ENCODE measurements at places on chromosomes 4 and X. TPM values are rescaled to one million over a fixed set of nuclear protein-coding genes. Genes with fewer than 3 reads are reported as not detected.

CCNQ gene
- 17.0 TPM for total RNA-seq

CFI gene
- total RNA-seq, result 54.8 TPM

MTMR8 gene
- 1.9 TPM for total RNA-seq

HSD17B11 gene
- 140 TPM for total RNA-seq

CFP gene
- 24.8 TPM for total RNA-seq

SCLT1 gene
- total RNA-seq, result 19.3 TPM

CNGA1 gene
- total RNA-seq, result 0.53 TPM

SNCA gene
- 7.8 TPM for total RNA-seq

PDZD4 gene
- total RNA-seq, result 8.5 TPM

TEX11 gene
- total RNA-seq, result not detected

GPAT3 gene
- 5.9 TPM for total RNA-seq

PAGE2B gene
- not detected for total RNA-seq

TEX13D gene
- not detected for total RNA-seq

PCDH10 gene
- 0.71 TPM for total RNA-seq

AREG gene
- total RNA-seq, result 7.8 TPM

TMPRSS11D gene
- total RNA-seq, result not detected

MAGEB17 gene
- not detected for total RNA-seq

CYLC1 gene
- total RNA-seq, result not detected

MGARP gene
- total RNA-seq, result not detected

MAMLD1 gene
- total RNA-seq, result 3.0 TPM

RAI2 gene
- total RNA-seq, result 26.5 TPM

ARFIP1 gene
- 37.2 TPM for total RNA-seq

DCLK2 gene
- 2.9 TPM for total RNA-seq

NSG1 gene
- total RNA-seq, result 0.50 TPM

CPE gene
- total RNA-seq, result 36.9 TPM

PARM1 gene
- total RNA-seq, result 64.1 TPM

TKTL1 gene
- not detected for total RNA-seq

PPP2R2C gene
- not detected for total RNA-seq

CDS1 gene
- total RNA-seq, result 24.4 TPM

XAGE1B gene
- not detected for total RNA-seq

RNF175 gene
- total RNA-seq, result 0.12 TPM

SMC1A gene
- 52.0 TPM for total RNA-seq
